ENCODE measurements at places on chromosomes 7 and 10.

DNA sequence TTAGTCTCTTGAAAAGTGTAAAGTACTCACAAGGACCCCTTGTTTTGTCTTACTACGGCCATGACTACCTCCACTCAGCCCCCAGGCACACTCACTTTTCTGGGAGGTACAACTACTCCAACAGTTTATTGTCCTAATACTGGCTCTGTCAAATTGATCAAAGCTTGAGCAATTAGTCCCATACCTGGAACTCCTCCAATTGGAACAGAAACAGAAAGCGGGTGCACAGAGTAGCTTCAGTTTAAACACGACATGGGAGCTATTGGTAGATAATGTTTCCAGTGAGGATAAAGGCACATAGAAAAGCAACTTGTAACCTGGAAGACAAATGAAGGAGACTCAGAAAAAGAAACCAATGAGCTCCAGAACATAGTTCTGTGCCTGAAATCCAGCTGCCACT is 7.7 kb upstream of the GPR37 start:
- DNase-seq, result no peak

DNA sequence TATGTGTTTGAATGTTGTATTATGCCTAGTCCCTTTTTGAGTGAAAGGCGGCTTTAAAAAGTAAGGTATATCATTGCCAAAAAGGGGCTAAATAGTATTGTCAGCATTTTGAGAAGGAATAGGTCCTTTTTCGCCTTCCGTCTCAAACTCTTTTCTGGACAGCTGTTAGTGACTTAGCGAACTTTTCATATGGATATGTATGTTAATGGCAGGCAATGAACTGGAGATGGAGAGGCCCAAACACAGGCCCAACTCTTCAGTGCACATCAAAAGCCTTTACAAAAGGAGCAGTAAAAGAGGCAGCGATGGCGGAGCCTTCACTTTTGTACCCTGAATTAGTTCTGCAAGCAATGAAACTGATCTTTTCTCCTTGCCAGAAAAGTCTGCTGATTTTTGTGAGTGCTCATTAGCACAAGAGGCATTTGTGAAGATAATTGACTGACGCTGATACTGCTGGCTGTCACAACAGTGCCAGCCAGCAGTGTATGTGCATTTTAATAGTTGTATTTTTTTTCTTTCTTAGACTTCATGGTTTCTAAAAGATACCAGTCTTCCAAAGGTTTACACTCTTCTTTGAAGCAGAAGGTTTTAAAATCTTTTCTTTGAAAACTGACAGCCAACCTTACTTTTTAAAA is 243.7 kb upstream of the SP8 start:
- DNase-seq, result no peak

DNA sequence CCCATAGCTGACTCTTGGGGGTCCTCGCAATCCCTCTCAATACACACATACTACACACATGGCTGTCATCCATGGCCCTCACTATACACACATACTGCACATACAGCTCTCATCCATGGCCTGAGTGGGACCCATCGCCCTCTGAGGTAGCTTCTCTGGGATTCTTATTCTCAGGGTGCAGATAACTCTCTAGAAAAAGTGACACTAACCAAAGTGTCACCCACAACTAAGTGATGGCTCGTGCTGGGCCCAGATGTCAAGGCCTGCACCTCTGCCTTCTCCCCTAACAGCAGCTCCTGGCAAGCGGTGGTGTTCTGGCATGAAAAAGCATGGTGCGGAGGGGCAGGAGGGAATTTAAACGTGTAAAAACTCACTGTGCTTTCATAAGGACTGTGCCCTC is 62.7 kb upstream of the ZPBP start:
- DNase-seq, result no peak

- no peak for DNase-seq
Measured at GRCh38 chr7:66265566-66265965, 60.4 kb downstream of the TPST1 start.

DNA sequence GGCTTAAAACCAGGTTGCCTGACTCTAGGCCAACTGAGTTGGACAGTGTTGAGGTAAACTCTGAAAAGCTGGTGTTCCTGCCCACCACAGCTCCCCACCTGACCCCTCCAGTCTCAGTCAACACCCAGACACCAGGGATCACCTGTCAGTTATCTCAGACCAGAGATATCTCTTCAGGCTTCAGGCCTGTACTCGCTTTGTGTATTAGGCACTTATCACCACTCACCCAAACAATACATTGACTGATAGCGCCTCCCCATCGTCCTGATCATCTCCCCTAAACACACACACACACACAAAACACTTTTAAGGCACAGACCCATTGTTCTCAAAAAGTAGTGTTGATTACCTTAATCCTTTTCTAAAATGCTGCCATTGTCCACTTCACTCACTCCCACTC is 111.5 kb downstream of the PLCE1 start:
- DNase-seq, result no peak
